Lower lobe of right lung (tissue), 2 donors: ENCODE measurements at places on chromosomes 5 and 9. TPM values are rescaled to one million over a fixed set of nuclear protein-coding genes. Genes with fewer than 3 reads are reported as not detected.

Gene DEPDC1B
- 0.30 TPM for total RNA-seq

Gene SVEP1
- total RNA-seq: 55.9 TPM

Gene CA9
- not detected for total RNA-seq

- H3K27ac ChIP-seq: no peak overlapping the region
- H3K4me3 ChIP-seq: no peak overlapping the region
- no peaks in the 10 kb centered on the region for H3K27me3 ChIP-seq
- no peak for DNase-seq
- H3K4me1 ChIP-seq: no peaks in the 10 kb centered on the region
Observed at GRCh38 chr5:67720162-67720772, 495.3 kb upstream of the PIK3R1 start.

DNA sequence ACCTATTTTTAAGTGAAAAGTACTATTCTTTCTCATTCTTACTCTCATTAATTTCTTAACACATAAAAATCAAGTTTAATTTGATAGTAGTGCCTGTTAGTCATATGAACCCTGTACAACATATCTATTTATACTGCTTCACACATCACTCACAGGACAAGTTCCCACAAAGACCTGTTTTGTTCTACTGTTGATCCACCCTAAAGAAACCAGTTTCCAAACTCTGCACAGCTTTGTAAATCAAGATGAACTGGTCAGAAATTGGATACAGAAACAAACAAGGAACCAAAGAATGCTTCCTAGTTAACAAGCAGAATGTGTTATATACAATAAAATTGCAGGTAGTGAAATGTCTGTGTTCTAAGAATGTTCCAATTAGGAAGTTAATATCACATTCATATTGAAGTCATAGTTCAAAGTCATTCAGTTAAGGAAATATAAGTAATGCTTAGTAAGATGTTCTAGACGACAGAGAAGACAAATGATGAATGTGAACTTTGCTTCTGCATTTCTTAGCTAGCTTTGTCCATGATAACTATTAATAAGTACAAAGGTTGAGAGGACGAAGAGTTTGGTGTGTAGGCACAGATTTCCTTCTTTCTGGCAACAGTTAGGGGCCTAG lies 33.4 kb downstream of the C9orf85 start:
- peaks cover 7% of the 10 kb centered on the region for H3K36me3 ChIP-seq
- no peaks in the 10 kb centered on the region for H3K27me3 ChIP-seq
- DNase-seq: no peak
- no peaks in the 10 kb centered on the region for H3K4me1 ChIP-seq

- H3K36me3 ChIP-seq: no peaks in the 10 kb centered on the region
- no peak overlapping the region for H3K4me3 ChIP-seq
- DNase-seq: no peak
- no peaks in the 10 kb centered on the region for H3K4me1 ChIP-seq
- H3K27ac ChIP-seq: no peak overlapping the region
Observed at GRCh38 chr9:110008663-110009062, 199.3 kb downstream of the C9orf152 start.

DNA sequence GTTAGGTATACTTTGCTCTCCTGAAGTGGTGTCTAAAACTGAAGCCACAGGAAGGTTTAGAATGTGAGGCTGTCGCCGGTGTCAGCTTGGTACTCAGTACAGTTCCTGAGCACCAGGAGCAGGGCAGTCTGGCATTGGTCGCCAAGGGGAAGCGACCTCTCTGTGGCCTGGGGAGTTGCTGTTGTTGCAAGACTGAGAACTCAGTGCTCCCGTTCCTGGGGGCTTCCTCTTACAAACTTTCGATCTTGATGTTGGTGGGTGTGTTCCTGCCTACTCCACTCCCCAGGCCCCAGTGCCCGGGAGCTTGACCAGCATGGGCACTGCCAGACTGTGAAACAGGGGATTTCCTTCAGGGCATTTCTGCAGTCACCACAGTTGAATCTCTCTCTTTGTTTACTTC lies 52.4 kb upstream of the PPARGC1B start:
- no peaks in the 10 kb centered on the region for H3K36me3 ChIP-seq
- H3K4me3 ChIP-seq: no peak overlapping the region
- peaks cover 18% of the 10 kb centered on the region for H3K4me1 ChIP-seq
